Kidney (tissue), 22 donors: ENCODE measurements at places on chromosomes 4 and X. TPM values are rescaled to one million over a fixed set of nuclear protein-coding genes. Genes with fewer than 3 reads are reported as not detected.

- H3K27me3 ChIP-seq: no peaks in the 10 kb centered on the region
- H3K4me3 ChIP-seq: no peak overlapping the region
- no peaks in the 10 kb centered on the region for H3K4me1 ChIP-seq
- DNase-seq: no peak
- H3K27ac ChIP-seq: no peak overlapping the region
Measured at GRCh38 chrX:16586377-16587112, 63.4 kb upstream of the S100G start.

DNA sequence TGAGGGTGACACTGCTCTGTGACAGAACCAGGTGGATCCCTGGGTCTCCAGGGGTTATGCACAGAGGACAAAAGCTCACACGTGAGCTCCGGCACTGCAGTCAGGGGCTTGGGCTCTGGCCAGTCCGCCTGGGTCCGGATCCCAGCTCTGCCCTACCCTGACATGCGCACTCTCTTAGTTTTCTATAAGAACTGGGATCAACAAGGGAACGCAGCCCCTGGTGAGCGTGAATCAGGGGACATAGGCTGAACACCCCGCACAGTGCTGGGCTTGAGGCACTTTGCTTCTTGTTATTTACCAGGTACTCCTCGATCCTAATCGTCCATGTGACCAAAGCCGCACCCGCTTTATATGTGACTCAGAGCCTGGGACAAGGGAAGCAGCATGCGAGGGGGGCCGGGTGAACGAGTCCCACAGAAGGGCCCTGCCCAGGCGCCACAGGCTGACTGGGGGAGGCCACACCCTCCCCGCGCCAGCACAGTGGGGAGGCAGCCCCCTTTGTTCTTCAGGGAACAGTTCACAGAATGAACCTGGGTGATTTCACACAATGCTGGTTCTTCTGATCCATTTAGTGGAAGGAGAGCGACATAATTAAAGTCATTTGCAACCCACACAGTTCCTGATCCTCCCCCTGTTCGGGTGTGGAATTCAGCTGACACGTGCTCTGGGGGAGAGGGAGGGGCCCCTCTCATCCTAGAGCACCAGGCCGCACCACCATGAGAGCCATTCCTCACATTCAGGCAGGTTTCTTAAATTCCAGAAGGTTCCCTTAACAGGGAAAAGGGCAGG, 55.5 kb downstream of the WFS1 start:
- peak overlapping the region; percentile 45 for H3K27ac ChIP-seq
- no peaks in the 10 kb centered on the region for H3K27me3 ChIP-seq
- no peaks in the 10 kb centered on the region for H3K4me1 ChIP-seq
- no peak overlapping the region for H3K4me3 ChIP-seq

The TBC1D25 gene
- polyA plus RNA-seq: 6.0 TPM

The SETD7 gene
- 6.5 TPM for polyA plus RNA-seq

The CFAP47 gene
- polyA plus RNA-seq: not detected

The COL4A5 gene
- 11.9 TPM for polyA plus RNA-seq

GRCh38 chr4:14415146-14415545, 587.1 kb upstream of the CPEB2 start:
- no peaks in the 10 kb centered on the region for H3K4me1 ChIP-seq
- no peaks in the 10 kb centered on the region for H3K27me3 ChIP-seq
- DNase-seq: peak; percentile 57
- H3K36me3 ChIP-seq: no peaks in the 10 kb centered on the region
- H3K4me3 ChIP-seq: no peak overlapping the region

GRCh38 chr4:153969542-153969941, 180.7 kb upstream of the SFRP2 start:
- no peaks in the 10 kb centered on the region for H3K4me1 ChIP-seq
- H3K4me3 ChIP-seq: no peak overlapping the region
- no peak overlapping the region for H3K27ac ChIP-seq

- H3K27me3 ChIP-seq: no peaks in the 10 kb centered on the region
- H3K36me3 ChIP-seq: no peaks in the 10 kb centered on the region
- no peaks in the 10 kb centered on the region for H3K4me1 ChIP-seq
- no peak for DNase-seq
- H3K4me3 ChIP-seq: no peak overlapping the region
- no peak overlapping the region for H3K27ac ChIP-seq
Measured at GRCh38 chr4:72473434-72473900, 95.6 kb downstream of the ADAMTS3 start.

The EVC gene
- 7.8 TPM for polyA plus RNA-seq

GRCh38 chr4:2991243-2991642, 27.9 kb downstream of the GRK4 start:
- no peaks in the 10 kb centered on the region for H3K4me1 ChIP-seq
- no peaks in the 10 kb centered on the region for H3K36me3 ChIP-seq
- H3K27me3 ChIP-seq: no peaks in the 10 kb centered on the region
- no peak overlapping the region for H3K27ac ChIP-seq

The APOO gene
- 110 TPM for polyA plus RNA-seq

The XAGE2 gene
- not detected for polyA plus RNA-seq

The AGA gene
- 23.6 TPM for polyA plus RNA-seq

- no peaks in the 10 kb centered on the region for H3K36me3 ChIP-seq
- H3K4me3 ChIP-seq: no peak overlapping the region
- H3K4me1 ChIP-seq: no peaks in the 10 kb centered on the region
- no peak for DNase-seq
Measured at GRCh38 chr4:84529169-84529751, 30.2 kb upstream of the NKX6-1 start.

DNA sequence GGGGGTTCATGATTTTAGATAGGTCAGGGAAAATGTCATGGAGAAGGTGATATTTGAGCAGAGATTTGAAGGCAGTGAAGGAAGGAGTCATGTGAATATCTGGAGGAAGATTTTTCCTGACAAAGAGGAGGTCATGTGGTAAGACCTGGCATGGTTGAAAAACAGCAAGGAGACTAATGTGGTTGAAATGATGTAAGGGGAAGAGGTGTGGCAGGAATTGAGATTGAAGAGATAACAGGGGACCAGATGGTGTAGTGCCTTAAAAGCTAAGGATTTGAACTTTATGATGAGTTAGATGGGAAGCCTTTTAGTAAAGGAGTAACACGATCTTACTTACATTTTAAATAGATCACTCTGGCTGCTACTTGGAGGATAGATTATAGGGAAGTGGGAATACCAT, 210.9 kb downstream of the RTL9 start:
- no peaks in the 10 kb centered on the region for H3K4me1 ChIP-seq
- H3K27me3 ChIP-seq: no peaks in the 10 kb centered on the region
- H3K4me3 ChIP-seq: no peak overlapping the region
- no peak for DNase-seq
- H3K27ac ChIP-seq: no peak overlapping the region

The PPP1R2C gene
- polyA plus RNA-seq: not detected
